ENCODE measurements at places on chromosomes 4 and X. TPM values are rescaled to one million over a fixed set of nuclear protein-coding genes. Genes with fewer than 3 reads are reported as not detected.

The MRFAP1L1 gene
- polyA plus RNA-seq = 136 TPM

DNA sequence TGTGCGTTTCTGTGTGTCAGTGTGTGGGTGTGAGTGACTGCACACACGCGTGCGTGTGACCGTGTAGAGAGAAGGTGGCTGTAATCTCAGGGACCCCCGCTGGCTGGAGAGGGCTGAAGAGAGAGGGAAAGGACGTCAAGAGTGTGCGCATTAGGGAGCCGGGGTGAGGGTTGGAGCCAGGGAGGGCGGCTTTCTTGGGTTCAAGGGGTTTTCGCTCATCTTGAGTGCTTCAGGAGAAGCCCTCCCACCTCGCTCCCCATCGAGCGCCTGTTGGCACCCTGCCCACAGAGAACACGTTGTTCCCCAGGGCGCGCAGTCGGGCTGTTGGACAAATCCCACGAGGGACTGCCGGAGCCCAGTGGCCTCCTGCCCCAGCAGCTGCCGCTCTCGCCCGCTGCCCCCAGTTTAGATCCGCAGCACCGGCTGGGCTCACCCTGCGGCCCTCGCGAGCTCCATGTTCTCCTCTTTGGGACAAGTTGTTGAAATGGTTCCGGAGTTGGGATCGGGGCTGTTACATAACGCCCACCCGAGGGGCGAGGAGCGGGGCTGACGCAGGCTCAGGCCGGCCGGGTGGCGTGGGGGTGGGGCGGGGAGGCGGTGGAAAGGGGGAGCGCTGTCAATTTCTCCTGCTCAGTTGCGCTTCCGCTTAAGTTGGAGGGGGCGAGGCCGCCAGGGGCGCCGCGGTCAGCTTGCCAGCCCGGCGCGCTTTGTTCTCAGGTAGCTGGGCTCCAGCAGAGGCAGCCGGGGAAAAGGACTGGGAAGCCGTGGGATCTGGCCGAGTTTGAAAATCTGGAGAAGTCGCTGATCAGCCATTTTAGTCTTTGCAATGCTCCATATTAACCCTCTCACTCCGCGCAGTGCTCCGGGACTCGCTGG lies 1.6 kb downstream of the GRIA2 start:
- no peak for DNase-seq

DNA sequence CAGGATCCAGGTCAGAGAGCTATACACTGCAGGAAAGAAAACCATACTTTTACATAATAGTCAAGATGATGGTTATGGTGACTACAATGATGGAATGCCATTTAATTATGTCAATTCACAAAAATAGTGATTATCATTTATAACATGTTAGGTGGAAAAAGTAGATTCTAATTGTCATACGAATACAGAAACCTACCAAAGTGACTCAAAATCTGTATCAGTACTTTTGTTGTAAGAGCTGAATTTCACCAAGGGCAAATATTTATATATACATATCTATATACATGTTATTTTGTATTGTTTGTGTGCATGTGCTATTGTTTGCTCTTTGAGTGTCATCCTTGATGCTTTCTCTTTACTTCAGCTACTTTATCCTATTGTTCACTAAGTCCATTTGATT lies 485.4 kb downstream of the INPP4B start:
- DNase-seq = no peak

DNA sequence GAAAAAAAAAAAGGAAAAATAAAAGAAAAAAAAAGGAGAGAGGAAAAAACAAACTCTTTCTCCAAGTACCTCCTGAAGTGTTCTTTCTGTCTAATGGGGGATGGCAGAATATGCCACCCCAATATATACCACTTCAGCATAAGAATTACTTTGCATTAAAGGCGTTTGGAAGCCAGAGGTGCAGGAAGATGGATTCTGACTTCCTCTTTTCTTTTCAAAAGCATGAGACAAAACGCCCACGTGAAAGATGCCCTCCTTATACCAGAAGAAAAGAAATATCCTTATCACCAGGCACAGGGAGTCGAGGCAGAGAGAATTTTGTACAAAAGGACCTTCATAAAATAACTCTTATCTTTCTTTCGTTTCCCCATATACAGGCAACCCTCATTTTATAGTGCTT lies 40.9 kb downstream of the COX18 start:
- DNase-seq = no peak

DNA sequence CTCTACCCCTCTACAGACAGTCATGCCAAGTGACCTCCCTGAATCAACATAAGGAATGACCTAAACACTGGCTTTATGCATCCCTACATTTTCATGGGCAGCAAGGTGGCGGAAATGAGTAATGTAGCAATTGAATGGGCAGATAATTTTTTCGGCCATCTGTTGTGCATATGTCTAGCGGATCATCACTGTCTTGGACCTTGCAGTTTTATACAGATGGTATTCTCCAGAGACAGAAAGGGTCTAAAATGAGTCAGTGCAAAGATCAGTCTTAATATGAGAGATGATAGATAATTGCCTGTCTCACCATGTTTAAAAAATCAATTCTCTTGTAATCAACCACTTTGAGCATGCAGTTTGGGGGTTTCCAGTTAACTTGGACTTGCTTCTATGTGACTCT lies 177.3 kb upstream of the DKK2 start:
- no peak for DNase-seq

- no peak for DNase-seq
These were observed 201.2 kb downstream of the NPNT start for GRCh38 chr4:106096454-106096853.

DNA sequence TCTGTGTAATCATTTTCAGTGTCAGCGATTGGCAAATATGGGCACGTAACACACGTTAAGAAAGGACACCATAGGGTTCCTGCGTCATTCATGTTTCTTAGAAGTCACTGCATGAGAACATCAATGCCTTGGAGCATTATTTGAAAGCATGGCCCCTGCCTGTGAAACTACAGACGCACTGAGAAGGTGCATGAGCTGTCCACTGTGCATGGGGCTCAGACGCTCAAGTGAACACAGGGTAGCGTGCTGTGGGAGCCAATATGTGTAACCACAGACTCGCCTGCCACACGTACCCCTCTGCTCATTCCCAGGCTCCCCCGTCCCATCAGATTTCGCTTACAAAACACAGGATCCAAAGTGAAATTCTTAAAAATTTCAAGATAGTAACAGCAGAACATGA lies 6.5 kb downstream of the PPP2R2C start:
- DNase-seq = no peak

DNA sequence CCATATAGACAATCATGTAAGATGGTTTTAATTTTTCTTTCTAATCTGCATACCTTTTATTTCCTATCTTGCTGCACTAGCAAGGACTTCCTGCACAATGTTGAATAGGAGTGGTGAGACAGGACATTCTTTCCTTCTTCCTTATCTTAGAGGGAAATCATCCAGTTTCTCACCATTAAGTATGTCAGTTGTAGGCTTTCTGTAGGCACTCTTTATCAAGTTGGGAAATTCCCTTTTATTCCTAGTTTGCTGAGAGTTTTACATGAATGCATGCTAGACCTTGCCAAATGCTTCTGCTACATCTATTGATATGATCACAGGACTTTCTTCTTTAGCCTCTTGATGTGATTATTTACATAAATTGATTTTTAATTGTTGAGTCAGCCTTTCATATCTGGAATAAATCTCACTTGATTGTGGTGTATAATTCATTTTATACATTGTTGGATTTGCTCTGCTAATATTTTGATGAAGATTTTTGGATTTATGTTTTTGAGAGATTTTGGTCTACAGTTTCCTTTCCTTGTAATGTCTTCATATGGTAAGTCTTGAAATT lies 23.8 kb downstream of the RNF175 start:
- DNase-seq = no peak
